ENCODE measurements at places on chromosomes 3 and 15.

DNA sequence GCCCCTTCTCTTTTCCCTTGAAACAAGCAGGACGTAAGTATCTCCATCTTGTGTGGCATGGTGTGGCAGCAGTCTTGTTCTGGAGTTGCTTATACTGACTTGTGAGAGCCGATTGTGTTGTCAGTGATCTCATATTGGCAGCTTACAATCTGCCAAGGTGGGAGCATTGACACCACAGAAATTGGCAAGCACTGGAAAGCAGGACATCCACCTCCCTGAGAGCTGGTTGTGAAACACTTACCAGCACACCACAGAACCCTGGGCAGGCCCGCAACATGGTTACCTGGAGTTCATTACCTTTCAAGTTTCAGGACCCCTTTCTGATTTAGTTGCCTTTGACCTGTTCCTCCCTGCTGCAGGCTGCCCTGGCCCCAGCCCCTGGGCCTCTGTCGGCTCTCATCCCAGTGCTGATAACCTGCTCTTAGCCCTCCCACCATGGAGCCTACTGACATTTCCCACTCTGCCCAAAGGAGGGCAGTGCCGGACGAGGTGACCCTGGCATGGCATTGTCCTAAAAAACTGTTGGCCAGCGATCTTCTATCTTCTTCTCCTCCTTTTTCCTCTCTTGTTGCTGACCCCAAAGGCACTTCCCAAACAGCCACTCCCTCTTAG is 10.6 kb upstream of the ATP2B2 start:
- no peak for DNase-seq

DNA sequence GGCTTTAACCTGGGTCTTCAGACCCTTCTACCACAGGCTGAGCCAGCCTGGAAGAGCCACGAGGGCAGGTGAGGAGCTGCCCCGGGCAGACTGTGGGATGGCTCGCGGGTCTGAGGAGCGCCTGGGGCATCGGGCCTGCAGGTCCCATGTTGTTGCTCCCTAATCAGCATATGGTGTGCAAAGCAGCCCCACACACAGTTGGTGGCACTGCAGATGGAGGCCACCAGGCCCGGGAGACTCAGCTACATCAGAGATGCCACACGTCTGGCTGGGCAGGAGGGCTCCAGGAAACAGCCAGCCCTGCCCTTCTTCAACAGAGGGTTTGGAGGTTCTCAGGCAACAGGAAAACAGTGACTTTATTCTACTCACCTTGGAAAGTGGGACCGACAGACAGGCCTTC is 63.9 kb downstream of the XXYLT1 start:
- no peak for DNase-seq

DNA sequence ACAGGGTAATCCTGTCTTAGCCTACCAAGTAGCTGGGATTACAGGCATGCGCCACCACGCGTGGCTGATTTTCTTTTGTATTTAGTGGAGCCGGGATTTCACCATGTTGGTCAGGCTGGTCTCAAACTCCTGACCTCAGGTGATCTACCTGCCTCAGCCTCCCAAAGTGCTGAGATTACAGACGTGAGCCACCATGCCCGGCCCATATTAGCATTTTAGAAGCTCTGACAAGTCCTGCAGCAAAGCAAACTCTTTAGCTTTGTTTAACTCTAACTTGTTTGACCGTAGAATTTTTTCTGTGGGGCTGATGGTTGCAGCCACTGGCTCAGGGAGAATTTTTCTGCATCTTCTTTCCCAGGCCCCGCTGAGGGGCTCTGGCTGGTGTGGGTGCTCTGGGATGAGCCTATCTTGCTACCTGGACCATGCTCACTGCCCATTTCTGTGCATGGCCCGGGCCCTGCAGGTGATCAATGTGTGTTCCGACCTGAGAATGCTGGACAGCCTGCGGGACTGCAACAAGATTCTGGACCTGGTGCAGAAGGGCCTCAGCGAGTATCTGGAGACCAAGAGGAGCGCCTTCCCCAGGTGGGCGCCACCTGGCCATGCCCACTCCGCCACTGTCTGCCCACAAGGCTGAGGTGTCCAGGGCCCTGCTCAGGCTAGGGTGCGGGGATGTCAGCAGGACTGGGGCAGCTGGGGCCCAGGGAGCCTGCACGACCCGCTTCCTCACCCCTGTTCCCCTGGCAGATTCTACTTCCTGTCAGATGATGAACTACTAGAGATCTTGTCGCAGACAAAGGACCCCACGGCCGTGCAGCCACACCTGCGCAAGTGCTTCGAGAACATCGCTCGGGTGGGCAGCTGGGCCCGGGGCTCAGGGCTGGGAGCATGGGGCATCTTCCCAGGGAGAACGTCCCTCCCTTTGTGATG is 41.3 kb downstream of the DNAH1 start:
- DNase-seq = no peak

GRCh38 chr3:118476885-118477618 is 557.6 kb downstream of the IGSF11 start:
- no peak for DNase-seq

DNA sequence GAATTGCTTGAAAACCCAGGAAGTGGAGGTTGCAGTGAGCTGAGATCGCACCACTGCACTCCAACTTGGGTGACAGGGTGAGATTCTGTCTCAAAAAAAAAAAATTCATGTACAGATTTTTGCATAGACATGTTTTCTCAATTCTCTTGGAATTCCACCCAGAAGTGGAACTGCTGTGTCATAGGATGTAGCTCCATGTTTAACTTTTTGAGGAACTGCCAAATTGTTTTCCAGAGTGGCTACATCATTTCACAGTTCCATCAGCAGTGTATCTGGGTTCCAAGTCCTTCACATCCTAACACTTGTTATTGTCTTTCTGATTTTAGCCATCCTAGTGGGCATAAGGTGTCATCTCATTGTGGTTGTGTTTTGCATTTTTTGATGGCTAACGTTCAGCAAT is 9.9 kb downstream of the CAPN7 start:
- DNase-seq = no peak

- DNase-seq = no peak
Measured at GRCh38 chr15:63243101-63243500, 34.3 kb upstream of the APH1B start.

DNA sequence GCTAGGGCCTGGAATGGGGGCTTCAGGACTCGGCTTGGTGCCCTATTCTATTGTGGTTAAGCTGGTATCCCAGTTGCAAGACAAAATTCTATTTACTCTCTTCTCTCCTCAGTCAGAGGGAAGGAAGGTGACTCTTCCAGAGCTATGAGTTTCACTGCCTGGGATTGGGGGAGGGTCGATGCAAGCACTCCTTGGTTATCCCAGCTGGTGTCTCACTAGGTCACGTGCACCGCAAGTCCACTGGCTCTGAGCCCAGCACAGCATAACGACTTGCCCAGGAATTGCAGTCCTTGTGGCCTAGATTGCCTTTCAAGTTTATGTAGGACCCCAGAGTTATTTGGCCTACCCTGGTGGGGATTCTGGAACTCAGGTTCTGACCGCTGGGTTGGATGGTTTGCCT is 958.8 kb downstream of the IGSF11 start:
- DNase-seq = no peak

DNA sequence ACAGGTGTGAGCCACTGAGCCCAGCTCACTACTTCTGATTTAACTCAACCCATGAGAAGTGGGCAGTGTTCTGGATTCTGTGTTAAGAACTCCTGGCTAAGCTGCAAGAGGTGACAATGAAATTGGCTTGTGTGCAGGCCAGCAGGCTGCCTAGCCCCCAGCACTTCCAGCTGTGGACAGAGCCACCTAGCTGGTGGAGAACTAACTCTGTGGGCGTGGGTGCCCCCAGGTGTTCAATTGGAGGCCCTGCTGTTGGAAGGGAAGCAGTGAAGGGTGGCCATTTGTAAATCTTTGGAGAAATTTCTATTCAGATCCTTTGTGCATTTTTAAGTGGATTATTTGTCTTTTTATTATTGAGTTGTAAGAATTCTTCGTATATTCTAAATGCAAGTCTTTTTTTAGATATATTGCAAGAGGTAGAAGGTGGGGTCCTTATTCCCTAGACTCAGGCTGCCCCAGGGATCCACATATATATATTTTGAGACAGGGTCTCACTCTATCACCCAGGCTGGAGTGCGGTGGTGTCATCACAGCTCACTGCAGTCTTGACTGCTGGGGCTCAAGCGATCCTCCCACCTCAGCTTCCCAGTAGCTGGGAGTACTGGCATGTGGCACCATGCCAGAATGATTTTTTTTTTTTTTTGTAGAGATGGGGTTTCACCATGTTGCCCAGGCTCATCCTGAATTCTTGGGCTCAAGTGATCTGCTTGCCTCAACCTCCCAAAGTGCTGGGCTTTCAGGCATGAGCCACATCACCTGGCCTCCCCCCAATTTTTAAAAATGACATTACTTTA is 7.2 kb upstream of the SCAMP5 start:
- no peak for DNase-seq

DNA sequence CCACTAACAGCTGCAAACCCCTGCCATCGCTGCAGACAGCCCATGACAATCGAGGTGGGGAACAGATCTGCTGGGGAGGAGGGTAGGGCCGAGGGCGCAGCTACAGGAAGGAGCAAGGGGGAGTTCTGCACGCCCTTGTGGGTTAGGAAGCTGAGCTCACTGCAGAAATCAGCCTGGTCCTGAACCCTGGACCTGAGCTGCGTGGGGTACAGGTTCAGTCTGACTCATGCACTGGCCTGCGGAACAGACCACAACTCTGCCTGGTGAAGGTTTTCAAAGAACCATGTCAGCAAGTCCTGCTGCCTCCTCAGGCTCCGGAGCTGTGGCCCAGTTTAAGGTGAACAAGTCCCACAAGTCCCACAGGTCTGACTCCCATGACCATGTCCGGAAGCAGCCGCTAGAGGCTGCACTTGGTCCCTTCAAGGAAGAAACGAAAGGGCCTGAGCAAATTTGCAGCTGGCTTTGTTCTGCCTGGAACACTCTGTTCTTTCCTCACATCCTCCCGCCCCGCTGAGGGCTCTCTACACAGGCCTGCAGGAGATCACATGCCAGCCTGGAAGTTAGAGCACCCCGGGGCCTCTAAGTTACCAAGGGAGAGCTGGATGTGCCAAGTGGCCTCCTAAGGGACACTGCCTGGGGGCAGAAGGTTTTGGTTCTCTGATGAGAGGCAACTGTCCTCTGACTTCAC is 49.4 kb upstream of the AKAP13 start:
- peak; percentile 84 for DNase-seq

DNA sequence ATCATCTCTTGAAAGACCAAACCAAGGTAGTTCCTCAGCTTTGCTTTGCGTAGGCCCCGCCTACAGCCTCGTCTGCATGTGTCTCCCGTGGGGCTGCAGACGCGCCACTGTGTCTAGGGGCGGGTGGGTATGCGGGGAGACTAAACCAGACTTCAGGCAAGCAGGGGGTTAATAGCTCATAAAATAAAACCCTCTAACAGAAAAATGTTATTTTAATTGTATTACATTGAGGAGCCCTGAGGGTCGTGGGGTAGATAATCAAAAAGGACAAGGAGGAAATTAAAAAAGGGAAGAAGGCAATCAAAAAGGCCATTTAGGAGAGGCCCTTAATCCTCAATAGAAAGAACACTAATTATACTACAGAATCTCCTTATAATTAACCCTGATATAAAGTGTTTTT is 247.6 kb upstream of the ICE2 start:
- DNase-seq = no peak

- no peak for DNase-seq
Measured at GRCh38 chr3:50161320-50161719, 6.2 kb downstream of the SEMA3F start.

GRCh38 chr3:65745306-65745705 is 293.4 kb downstream of the MAGI1 start:
- no peak for DNase-seq

DNA sequence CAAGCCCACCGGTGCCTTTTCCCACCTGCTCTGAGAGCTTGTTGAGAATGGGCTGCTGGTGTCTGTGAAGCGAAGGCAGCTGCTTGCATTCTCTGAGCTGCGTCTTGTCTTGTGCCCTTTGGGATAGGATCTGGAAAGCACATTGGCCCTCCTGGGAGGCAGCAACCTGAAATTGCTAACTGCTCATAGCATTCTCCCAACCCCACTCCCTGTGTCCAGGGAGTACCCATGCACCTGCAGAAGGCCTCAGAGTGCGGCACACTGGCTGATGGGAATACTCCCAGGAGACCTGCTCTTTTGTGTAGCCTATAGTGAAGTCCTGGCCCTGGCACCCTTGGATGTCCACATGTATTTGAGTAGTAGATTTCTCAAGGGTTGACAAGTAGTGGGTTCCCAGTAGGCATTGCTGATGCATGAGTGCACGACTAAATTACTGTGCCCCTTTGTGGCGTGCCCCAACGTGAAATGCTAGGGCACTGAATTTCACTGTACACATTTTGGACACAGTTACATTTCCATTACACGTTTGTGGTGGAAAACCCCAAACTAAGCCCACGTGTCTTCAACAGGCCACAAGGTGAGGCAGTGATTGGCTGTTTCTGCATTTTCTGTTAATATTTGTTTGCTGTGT is 3.7 kb downstream of the EPHB1 start:
- DNase-seq = no peak

DNA sequence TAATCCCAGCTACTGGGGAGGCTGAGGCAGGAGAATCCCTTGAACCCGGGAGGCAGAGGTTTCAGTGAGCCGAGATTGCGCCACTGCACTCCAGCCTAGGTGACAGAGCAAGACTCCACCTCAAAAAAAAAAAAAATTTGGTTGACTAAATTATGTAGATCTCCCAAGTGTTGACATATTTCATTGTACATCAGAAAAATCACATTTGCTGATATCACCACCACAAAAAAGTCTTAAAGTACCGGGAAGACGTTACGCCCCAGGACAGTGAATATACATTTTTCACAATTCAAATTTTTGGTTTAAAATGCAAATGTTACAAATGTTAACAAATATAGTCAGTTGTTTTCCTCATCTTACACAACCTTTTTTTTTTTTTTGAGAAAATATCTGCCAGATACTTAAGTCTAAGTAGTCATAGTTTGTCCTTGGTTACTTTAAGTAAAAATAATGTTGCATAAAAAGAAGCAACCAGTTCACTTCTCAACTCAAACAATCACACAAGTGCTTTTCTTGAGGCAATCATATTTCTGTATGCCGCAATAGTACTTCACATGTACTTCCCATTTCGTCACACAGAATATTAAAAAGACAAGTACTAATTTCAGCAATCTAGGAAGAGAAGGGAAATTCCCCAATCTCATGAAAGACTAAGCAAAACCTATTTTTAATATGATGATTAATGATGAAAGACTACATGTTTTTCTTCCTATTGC is 41.0 kb upstream of the TCF12 start:
- peak; percentile 52 for DNase-seq

- DNase-seq = no peak
Measured at GRCh38 chr15:88908697-88909621, 4.2 kb downstream of the MFGE8 start.

- DNase-seq = no peak
Measured at GRCh38 chr3:134056464-134056891, 26.8 kb upstream of the SLCO2A1 start.

DNA sequence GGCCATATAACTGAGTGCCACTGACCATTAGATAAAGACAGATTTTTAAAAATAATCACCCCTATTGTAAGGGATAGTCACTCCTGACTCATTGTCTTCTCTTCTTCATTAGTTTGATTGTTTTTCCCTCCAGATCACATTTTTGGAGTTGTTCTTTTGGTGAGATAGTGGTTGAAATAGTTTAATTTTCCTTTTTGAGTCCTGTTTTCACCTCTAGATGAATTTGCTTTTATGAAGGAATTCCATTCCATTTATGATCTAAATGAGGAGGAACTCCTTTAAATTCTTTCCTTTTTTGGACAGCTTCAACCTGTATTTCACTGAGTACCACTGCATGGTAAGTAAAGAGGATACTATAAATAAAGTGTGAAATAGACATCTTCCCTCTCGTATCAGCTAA is 112.4 kb downstream of the GREM1 start:
- no peak for DNase-seq

All from GF-D8 (cell line).